Stimulated activated CD8-positive, alpha-beta memory T cell treated with anti-CD3 and anti-CD28 coated beads, Interleukin-15, amount 100 ng/mL, for 48 hours (primary cell): ENCODE measurements at places on chromosomes 5 and 9.

- DNase-seq = no peak
These were observed 14.5 kb downstream of the NOTCH1 start for GRCh38 chr9:136531186-136531903.

DNA sequence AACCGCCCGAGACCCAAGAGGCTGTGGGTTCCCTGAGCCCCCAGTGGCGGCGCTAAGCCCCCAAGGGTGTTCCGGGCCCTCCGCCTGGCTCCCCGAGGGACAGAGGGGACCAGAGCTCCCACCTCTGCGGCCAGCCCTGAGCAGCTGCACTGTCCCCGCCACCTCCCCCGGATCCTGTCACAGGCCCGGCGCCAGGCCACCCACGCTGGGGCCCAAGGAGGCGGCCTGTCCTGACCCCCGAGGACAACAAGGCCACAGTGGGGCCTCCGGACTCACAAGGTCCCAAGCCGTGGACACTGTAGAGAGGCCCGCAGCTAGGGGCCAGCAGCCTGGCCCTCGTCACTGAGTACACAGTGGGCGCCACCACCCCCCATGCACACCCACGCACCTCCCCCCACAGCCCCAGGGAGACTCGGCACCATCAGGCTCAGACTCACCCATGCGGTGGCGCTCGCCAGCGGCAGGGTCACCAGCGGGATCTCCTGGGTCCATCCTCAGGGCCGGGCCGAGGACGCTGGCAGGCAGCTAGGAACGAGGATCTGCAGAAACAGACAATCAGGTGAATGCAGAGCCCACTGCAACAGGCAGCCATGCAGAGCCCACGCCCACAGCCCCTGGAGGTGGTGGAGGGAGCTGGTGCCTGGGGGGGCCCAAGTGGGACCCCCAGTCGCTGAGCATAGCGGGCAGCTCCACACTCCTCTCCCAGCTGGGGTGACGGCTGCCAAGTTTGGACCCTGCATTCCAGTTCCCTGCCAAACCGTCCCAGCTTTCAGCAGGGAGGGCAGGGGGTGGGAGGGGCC, 27.9 kb downstream of the EXD3 start:
- DNase-seq = no peak

GRCh38 chr5:151509231-151509630, 61.8 kb downstream of the SLC36A1 start:
- no peak for DNase-seq

DNA sequence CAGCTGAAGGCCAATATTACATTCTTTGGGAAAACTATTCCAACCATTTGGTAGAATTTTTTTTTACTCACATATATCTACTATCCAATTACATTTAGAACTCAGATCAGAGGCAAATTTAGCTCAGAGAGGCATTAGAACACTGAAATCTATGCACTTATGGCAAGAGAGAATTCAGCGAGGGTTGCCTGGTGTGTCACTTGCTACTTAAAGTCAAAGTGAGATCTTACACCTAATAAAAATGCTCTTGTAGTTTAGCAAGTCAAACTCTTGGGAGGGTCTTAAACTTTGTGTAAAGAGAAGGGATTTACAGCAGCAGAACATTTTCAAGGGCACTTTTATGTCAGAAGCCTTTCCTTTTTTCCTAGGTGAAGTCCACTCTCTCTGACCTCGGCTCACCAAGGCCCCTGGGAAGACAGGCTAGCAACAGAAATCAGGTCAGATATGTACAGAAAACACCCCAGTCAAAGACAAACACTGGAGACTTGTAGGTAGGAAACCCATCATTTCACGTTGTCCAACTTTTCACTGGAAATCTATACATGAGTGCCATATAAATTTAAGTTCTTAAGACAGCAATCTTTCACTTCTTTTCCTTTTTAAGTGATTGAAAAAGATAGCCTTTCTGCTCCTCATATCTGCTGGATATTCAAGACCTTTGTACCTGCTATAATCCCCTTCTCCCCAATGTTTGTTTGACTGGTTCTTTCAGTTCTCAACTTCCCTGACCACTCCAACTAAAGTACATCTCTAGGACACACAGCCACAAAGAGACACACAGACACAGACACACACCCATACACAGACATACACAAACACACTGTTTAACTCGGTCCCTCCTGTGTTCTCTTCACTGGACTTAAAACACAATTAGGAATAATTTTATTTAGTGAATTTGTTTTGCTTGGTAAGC, 635.8 kb downstream of the PDE4D start:
- no peak for DNase-seq

DNA sequence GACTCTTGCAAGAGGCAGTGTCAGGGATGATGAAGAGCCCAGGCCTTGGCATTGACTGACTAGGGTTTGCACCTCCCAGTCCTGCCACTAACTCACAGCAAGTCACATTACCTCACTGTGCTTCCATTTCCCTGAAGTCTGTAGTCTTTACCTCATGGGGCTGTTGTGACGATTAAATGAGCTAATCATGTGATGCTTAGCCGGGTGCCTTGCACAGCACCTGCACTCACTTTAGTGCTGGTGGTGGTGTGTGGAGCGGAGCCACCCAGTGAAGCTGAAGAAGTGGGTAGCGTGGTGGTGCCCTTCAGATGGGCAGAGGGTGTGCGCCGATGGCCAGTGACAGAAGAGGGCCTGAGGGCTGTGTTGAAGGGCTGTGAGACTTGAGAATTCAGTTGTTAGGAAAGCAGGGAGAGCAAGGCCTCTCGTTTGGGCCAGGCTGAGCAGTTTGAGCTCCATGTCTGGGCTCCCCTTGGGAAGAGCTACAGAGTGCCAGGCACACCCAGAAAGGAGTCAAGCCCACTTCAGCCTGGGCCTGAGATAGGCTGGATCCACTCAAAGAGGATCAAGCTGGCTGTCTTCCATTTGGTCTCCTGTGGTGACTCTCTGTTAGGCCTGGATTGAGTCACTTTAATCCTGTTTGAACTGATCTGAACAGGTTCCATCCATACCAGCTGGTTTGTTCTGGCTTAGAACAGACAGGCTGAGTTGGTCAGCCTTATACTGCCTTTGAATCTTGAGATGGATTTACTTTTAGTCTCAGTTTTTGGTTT, 42.5 kb downstream of the RALGPS1 start:
- DNase-seq = no peak

DNA sequence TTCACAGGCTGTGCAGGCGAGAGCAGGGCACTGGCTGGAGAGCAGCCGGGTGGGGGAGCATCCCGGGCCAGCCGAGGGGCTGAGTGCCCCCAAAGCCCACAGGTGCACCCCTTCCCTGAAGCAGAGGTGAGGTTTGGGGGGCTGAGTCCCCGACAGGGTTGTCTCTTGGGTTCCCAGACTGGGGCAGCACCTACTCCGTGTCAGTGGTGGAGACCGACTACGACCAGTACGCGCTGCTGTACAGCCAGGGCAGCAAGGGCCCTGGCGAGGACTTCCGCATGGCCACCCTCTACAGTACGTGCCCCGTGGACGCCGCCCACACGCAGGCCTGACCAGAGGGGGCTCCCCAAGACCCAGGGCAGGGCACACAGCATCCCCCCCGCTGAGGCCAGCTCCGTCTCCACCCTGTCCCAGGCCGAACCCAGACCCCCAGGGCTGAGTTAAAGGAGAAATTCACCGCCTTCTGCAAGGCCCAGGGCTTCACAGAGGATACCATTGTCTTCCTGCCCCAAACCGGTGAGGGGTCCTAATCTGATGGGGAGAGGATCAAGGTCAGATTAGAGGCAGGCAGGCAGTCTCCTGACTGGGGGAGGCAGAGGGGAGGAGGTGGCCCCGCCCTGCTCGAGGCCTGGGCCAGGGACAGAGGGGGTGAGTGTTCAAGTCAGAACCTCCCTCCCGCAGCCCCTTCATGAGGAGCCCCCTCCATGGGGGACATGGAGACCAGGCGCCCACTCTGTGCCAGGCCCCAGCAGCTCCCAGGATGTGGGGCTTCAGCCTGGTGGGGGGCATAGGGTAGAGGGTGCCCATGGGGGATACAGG, 2.7 kb downstream of the PTGDS start:
- no peak for DNase-seq

DNA sequence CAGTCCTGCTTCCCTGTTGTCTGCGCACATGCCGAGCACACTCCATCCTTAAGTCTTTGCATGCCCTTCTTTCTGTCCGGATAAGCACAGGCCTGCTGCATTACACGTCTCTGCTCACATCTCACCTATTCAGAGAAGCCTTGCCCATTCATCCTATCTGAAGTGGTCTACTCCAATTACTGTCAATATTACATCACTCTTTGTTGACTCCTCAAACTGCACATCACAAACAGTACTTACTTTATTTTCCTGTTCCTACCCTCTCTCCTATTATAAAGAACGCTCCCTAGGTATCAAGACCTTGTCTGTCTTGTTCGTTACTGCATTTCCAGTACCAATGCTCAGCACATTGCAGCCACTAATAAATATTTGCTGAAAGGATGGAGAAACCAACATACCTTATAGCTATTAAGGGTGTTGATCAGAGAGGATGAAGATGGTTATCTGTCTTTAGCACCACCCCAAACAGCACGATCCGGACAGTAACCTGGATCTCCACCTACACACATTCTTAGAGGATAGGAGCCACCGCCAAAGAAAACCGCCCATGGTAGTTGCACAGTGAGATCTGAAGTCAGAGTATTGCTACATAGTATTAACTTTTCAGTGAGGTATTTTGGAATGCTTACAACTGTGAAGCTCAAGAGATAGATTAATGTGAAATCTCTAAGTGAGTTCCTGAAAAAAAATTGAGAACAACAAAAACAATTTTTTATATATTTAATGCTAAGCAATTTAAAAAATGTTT, 1.6 kb upstream of the PRRC1 start:
- no peak for DNase-seq

DNA sequence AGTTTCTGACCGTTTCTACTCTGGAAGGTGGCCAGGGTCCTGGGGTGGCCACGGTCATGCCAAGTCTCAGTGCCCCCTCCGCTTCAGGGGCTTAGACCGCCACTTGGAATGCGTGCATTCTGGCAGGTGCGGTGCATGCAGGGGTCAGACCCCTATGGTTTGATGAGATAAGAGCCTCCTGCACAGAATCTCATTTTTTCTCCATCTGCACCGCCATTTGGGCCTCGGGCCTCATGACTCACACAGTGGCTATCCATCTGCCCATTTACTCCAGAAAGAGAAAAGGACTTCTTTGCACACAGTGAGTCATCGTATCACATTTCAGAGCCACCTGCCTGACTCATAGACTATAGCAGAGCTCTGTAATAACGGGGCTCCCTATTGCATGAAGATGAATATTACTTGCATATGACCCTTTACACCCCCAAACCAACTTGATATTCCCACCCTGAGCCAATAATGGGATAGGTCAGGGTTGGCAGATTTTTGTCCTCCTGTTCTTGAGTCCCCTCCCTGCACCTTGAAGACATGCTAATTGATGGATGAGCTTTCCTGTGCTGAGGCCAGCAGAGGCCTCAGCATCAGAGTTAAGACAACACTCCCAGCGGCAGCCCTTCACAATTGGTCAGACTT, 157.4 kb downstream of the NR3C1 start:
- DNase-seq = no peak

DNA sequence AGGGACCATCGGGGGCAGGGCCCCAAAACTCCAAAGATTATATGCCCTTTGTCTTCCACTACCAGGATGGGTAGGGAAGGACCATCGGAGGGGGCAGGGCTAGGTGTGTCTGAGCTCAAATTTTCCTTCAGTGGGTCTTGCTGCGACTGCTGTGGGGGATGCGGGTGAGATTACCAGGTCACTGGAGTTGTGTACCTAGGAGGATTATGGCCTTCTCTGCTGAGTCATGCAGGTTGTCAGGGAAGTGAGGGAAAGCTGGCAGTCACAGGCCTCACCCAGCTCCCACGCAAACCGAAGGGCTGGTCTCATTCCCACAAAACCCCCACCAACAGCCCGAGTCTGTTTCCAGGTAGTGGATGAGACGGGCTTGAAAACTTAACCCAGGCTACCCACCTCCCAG, 489.4 kb downstream of the ZNF608 start:
- DNase-seq = no peak

DNA sequence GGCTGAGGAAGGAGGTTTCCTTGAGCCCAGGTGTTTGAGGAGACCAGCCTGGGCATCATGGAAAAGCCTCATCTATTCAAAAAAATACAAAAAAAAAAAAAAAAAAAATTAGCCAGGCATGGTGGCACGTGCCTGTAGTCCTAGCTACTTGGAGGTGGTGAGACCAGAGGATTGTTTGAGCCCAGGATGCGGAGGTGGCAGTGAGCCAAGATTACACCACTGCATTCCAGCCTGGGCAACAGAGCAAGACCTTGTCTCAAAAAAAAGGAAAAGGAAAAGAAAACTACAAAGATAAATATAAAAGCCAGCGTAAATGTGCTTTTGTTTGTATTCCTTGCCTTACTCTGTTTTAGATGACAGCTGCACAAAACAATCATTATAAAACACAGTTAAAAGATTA, 2249.2 kb upstream of the C9orf72 start:
- DNase-seq = no peak

DNA sequence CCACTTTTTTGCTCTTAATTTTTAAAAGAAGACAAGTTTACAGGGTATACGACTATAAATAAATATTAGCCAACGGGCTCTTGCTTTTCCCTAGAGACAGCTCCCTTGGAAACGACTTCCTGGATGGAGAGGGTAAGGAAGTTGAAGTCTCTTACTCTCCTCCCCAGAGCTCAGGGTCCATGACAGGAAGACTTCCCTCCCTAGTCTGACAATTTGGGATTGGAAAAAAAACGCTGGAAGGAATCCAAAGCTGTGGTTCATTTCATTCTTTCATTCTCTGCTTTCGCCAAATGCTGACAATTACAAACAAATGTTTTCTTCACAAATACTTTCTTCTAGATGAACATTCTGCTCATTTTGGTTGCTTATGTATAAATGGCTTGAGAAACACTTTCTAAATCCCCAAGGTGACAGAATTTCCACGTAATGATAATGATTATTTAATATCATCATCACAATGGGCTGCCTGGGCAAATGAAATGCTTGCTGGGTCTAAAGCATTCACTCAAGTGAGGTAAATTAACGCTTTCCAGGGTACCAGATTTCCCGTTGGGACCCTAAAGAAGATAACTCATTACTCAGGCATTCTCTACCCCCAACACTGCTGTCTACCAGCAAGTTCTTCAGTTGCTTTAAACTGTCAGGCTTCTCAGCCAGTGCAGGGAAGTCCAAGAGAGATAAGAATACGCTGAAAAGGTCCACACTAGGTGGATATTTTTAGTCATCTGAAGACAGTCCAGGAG, 139.8 kb upstream of the SLC30A5 start:
- no peak for DNase-seq

DNA sequence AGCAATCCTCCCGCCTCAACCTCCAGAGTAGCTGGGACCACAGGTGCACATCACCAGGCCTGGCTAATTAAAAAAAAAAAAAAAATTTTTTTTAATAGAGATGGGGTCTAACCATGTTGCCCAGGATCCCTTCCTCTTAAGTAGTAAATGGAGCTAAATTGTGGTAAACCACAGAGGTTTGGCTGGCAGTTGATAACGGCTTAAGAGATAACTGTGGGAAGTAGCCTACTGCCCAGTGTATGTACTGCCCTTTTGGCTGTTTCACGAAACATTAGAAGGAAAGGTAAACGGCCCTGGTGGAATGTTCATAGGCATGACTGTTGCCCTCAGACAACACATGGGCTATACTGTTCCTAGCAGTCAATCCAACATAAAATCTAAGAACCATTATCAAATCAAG, 44.4 kb downstream of the HMGCR start:
- no peak for DNase-seq

DNA sequence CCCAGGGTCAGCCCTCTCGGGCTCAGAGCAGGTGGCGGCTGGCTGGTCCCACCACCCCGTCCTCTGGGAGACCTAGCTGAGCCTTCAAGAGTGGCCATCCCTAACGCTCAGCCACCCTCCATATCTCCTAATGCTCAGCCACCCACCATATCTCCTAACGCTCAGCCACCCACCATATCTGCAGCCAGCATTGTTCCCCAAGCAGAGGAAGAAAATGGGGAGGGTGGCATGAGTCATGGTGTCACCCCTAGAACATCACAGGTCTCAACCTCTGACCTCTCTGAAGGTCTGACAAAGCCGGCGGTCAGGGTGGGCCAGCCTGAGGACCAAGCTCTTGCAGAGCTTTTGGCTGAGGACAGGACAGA, 14.7 kb downstream of the LHX3 start:
- DNase-seq = no peak
